AG20443 (cell line): ENCODE measurements at places on chromosomes 1 and 21.

GRCh38 chr1:53092659-53093450 is 30.8 kb downstream of the PODN start:
- no peak for DNase-seq

- no peak for DNase-seq
Measured at GRCh38 chr1:2429780-2430591, 17.6 kb upstream of the PEX10 start.

GRCh38 chr1:114462341-114462740 is 48.7 kb downstream of the TRIM33 start:
- peak; percentile 26 for DNase-seq

DNA sequence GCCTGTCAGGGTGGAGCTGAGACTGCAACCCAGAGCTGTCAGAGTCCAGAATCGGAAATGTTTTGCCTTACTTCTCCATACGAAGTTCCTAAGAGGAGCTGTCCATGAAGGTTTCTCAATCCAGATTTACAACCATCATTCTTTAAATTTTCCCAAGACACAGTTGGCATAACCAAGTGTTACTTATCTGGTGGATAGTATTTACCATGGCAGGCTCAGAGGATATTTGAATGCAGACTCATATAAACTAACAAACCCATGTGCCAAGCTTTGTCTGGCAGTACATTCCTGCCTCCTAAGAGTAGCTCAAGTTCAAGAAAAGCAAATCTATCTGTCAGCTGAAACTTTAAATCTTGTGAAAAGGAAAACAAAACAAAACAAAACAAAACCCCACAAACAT is 267.9 kb downstream of the ZNF326 start:
- no peak for DNase-seq

DNA sequence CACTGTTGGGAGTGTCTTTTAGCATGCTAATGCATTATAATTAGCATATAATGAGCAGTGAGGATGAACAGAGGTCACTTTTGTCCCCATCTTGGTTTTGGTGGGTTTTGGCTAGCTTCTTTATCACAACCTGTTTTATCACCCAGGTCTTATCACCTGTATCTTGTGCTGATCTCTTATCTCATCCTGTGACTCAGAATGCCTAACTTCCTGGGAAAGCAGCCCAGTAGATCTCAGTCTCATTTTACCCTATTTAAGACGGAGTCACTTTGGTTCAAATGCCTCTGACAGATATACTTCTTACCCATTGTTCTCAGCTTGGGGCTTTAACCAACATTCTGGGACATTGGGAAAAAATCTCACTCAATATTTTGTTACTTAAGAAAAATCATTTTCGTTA is 348.7 kb downstream of the PBX1 start:
- no peak for DNase-seq

- no peak for DNase-seq
Measured at GRCh38 chr1:181640956-181641355, 157.6 kb downstream of the CACNA1E start.

DNA sequence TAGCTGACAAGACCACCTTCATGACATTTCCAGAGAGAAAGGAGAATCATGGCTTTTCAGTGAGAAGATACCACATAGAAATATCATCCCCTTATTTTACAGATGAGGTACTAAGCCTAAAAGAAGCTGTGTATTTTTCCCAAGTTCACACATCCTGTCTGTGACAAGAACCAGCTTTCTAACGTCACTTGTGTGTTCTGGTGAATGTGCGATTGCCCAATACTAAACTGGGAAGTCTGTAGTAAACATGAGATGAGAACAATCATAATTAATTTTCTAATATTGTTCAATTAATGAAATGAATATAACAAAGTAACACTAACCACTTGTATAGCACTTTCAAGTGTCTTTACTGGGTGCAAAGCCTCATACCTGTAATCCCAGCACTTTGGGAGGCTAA is 46.0 kb downstream of the PTGER3 start:
- no peak for DNase-seq

DNA sequence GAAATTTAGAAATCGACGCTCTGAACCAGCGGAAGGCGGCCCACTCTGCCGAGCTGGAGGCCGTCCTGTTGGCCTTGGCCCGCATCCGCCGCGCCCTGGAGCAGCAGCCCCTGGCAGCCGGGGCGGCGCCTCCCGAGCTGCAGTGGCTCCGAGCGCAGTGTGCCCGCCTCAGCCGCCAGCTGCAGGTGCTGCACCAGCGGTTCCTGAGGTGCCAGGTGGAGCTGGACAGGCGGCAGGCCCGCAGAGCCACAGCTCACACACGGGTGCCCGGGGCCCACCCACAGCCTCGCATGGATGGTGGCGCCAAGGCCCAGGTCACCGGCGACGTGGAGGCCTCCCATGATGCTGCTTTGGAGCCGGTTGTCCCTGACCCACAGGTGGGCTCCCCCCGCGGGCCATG is 47.0 kb upstream of the DIP2A start:
- no peak for DNase-seq

DNA sequence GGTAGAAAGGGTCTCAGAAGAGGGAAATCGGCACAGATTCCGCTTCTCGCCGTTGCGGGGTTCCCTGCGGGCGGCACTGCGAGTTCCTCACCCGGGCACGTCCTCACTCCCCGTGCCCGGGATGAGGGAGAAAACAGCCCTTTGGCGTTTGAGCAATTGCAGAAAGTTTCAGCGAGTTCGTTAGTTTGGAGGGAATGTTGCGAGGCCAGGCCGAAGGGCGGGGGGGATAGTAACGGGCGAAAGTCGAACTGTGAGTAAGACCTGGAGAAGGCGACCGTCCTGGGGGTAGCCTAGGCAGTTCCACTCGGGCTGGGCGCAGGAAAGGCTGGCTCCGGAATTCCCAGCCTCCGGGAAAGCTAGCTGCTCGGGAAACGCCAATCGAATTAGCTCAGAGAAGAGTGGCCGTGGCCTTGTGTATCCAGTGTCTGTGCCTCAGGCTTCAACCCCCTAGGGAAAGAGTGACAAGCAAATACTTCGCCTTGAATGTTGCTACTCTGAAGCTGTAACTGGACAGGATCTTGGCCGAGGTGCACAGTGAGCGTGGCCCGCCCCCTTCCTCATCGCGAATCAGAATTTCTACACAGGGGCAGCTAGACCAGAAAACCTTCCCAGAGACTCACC is 787 bp downstream of the PTGFR start:
- DNase-seq = peak; percentile 75

- DNase-seq = no peak
Measured at GRCh38 chr1:107263291-107263915, 122.6 kb downstream of the NTNG1 start.

DNA sequence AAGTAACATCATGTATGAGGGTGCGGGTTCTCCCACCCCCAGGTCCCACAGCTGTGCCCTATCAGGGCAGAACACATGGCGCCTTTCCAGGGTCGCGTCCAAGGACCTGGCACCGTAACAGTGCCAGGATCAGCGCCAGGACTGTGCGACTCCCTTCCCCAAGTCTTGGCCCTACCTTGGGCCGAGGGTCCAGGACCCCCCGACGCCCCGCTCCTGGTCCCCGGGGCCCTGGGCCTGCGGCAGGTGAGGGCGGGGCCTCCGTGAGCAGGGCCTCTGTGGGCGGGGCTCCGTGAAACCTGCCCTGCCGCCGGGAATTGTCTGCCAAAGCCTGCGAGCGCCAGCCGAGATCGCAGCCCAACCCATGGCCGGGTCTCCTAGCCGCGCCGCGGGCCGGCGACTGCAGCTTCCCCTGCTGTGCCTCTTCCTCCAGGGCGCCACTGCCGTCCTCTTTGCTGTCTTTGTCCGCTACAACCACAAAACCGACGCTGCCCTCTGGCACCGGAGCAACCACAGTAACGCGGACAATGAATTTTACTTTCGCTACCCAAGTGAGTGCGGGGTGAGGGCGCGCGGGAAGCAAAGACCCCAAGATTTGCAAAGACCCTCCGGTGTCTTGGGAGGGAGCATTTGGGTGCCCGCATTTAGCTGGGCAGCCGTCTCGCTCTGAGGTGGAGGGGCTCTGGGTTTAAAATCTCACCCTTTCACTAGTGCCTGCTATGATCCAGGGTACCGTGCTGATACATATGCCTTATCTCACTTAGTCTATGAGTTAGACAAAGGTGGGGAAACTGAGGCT is at the start of gene RHBG:
TSS of gene RHBG (plus strand) at position 323 of the 796 bp plus-strand sequence. CDS start at position 362, 39 bp downstream.
- DNase-seq = peak; percentile 56

DNA sequence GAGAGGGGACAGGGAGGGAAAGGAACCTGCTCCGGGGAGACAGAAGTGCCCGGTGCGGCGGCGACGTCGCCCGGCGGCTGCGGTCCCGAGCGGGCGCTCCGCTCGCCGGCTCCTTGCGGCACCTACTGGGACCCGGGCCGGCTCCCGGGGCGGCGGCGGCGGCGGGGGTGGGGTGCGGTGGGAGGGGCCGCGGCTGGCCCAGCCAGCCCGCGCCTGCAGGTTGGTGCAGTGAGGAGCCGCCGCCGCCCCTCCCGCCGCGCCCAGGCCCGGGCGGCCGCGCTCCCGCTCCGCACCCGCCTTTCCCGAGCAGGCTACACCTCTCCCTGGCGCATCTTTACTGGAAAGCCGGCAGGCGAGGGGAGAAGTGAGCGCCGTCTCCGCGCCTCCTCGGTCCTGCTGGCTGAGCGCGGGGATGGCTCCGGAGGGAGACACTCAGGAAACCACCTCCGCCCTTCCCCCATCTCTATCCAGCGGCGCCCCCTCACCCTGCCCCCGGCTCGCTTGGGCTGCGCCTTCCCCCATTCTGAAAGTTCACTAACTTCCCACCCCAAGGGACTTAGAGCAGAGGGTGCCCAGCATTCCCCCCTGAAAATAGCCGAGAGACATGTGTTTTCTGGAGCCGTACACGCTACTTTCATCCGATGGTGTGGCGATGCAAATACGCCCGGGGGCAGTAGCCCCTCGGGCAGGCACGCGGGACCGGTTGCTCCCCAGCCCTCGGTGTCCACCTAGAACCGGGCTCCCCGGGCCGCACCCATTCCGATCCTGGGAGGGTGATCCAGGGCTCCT is at the start of gene PLD5:
TSS of gene PLD5 (minus strand) at position 127 of the 789 bp plus-strand sequence.
- peak; percentile 34 for DNase-seq

DNA sequence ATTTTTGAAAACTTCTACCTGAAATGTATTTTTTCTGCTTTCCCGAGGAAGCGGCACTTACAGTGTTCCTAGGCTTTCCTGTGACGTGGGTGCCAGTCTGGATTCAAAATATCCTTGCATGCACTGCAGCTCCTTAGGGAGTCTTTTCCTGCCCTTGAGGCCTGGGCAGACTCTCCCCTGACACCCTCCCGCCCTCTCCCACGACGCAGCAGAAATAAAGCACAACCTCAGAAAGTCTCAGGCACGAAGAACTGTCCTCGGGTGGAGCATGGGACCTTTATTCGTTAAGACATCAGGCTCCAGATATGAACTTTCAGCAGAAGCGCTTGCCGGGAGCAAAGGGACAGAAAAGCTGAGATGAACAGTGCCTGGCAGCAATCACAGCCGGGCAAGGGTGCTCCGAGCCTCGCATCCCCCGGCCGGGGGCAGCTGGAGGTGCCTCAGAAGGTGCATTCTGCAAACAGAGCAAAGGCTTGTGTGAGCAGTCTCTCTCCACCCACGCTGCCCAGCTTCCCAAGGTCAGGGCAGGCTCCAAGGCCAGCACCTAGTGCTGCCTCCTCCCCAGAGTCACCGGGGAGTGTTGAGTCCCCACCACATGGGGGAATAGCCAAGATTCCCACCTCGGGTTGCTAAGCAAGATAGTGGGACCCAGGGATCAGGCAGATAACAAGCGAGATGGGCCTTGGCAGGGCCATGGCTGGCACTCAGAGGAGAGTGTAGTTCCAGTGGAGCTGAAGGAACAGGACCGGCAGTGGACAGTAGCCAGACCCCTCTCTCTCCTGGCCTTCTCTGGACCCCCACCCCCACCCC is 3.2 kb downstream of the TFF3 start:
- no peak for DNase-seq

- DNase-seq = no peak
Measured at GRCh38 chr1:107414550-107414949, 273.7 kb downstream of the NTNG1 start.

GRCh38 chr1:183970516-183971300 is 66.8 kb downstream of the COLGALT2 start:
- DNase-seq = no peak

DNA sequence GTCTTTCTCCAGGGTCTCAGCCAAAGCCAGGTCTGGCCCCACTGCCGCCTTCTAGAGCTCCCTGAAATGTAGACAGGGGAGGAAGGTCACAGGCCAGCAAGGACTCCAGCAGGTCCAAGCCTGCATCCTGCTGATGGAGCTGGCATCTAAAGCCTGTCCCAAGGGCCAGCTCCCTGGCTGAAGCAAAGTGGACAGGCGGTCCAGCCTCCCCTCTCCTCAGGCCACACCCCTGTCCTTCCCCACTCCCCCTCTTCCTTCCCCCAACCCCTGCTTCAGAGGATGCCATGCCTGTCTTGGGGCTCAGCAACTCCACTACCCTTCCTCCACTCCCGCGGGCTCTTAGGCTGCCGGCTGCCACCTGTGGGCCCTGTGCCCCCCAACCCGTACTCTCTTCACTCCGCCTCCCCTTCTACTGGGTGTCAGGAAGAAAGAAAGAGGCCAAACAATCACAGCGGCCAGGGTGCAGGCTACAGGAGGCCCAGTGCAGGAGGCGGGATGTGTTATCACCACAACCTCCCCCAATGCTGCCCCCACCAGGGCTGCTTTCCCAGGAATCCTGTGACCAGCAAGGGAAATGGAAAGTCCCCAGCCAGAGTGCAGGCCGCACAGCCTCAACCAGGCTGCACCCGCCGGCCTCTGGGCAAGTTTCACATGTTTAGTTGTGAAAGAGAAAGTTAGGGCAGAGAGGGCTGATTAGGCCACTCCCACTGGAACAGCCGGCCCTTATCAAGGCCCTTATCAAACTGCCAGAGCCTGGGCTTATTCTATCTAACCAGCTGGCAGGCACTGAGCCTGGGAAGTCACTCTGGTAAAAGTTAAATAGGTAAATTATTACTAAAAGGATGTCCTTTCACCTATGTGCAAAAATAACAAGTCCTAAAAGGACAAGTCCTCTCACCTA is 34.1 kb downstream of the ACOT7 start:
- peak; percentile 67 for DNase-seq

DNA sequence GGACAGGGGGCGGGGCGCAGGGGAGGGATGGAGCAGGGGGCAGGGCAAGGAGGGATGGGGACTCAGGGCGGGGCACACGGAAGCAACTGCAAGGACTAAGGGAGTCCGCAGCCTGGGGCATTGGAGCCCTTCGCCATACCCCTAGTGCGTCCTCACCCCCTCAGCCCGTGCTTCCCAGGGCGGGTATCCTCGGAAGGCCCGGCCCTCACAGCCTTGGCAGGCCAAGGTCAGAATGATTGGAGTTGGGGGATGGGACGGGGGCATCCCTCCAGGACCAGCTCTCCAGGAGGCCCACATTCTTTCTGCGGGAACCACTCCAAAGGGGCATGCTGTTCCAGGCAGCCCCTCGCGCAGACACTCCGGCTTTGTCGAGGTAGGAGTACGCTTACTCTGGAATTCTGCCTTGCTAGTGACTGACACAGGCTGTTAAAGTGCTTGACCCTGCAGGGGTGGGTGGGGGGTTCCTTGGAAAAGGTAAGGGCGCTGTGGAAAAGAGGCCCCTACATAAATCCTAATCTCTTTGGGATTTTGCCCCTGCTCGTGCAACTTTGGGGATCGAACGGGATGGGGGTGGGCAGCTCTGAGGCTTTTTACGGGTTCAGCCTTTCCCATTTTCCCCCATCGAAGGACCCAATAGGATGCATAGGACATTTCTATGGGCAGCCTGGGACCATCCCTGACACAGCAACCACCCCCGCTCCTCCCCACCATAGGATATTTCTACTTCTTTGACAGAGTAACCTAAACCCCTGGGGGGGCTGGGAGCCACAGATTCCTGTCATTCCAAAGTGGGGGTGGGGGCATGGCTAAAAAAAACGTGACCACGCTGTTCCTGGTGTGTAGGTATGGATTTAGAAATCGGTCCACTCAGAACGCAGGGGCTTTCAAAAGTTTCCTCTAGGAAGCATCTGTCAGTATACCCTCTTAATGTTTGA is 738 bp upstream of the TRIM11 start:
- no peak for DNase-seq
